ENCODE measurements at places on chromosomes 16 and 17. TPM values are rescaled to one million over a fixed set of nuclear protein-coding genes. Genes with fewer than 3 reads are reported as not detected.

ESRP2 gene
- total RNA-seq, result 0.68 TPM

ADCY7 gene
- total RNA-seq, result 77.6 TPM

PIK3R5 gene
- 13.6 TPM for total RNA-seq

C16orf46 gene
- 1.4 TPM for total RNA-seq

ETV4 gene
- total RNA-seq, result 2.2 TPM
